ENCODE measurements at places on chromosomes 16 and 17.

- no peak for DNase-seq
These were observed 34.8 kb upstream of the PPM1D start for GRCh38 chr17:60565233-60565632.

DNA sequence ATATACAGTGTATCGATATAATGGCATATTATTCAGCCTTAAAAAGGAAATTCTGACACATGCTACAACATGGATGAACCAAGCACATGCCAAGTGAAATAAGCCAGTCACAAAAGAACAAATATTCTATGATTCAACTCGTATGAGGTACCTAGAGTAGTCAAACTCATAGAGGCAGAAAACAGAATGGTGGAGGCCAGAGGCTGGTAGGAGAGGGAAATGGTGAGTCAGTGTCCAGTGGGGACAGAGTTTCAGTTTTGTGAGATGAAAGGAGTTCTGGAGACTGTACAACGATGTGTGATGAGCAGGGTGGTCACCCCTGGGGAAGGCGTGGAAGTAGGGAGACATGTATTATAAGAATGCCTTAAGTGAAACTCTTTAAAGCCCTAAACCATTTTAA, 39.9 kb downstream of the RNF157 start:
- no peak for DNase-seq

DNA sequence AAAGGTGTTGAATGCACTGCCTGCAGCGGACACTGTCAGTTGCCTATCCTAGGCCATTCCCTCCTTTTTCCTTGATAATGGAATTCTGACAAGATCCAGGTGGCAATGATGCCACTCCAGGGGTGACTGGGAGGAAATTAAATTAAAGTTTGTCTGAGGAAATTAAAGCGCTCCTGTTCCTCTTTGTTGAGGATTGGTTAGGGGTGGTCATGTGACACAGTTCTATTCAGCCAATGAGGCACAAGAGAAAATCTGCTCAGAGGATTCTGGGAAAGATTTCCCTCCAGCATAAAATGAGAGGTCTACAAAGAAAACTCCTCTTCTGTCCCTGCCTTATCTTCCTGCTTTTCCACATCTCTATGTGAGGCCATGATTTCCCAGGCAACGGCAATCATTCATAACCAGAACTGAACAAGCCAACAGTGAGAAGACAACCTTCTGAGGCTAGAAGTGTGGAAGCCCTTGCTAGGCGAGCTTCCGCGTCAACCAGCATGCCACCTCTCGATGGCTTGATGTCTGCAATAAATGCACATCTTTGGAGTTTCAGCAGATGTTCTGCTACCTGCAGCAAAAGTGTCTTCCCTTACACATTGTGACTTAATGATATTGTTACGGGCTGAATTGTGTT, 5.6 kb upstream of the BCO1 start:
- DNase-seq = no peak

DNA sequence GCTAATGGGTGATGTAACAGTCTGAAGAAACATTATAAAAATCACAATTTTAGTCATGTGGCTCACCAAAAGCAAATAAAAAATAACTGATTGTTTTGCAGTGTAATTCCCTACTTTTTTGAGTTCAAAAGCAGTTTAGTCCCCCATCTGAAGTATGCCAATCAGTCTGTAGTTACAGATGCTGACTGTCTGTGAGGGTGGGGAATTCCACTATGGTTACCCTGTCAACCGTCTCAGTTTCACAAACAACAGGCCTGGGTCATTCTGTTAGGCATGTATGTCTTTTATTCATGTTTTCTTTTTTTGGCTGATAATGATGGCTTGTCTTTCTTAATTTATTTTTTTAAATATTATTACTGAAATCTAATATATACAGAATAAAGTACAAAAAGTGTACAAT, 69.3 kb downstream of the STXBP4 start:
- no peak for DNase-seq

DNA sequence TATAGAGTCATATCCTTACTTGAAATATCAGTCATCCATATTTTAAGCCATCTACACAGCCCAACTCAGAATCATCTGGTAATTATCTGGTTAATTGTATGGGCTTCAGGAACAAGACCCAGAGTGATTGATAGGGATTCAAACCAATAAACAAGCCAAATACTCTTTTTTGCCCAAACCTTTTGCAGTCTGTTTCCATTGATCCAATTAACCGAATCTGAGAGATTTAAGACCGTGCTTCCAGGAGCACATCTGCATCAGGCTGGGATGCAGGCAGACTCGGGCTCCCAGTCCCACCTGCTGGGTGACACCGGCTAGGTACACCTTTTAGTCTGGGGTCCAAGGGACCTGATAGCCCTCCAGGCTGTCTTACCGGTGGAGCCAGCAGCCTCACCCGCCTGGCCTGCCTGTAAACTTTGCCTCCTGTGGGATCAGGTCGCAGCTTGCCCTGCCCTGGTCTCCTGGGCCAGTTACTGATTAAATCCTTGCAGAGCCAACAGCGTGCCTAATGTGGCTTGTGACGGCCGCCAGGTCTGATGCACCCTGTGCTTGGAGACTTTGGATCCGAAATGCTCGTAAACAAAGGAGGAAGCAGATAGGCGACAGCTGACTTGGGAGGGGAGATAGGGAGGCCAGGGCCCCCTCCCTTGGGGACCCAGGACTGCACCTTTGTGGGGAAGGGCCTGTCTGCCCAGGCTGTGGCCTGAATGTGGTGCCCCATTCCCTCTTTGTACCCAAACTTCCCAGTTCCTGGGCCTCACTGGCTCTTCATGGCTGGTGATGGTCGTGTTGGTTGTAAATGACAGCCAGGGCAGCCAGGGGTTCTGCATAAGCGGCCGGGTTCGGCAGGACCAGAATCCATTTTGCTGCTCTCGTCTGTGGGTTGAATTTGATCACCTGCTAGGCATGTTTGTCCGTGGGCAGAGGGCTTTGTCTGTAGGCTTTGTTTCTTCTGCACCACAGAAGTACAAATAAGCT, 3.8 kb downstream of the CMIP start:
- DNase-seq = no peak

- DNase-seq = no peak
These were observed 19.7 kb upstream of the LRRC37A3 start for GRCh38 chr17:64938925-64939474.

DNA sequence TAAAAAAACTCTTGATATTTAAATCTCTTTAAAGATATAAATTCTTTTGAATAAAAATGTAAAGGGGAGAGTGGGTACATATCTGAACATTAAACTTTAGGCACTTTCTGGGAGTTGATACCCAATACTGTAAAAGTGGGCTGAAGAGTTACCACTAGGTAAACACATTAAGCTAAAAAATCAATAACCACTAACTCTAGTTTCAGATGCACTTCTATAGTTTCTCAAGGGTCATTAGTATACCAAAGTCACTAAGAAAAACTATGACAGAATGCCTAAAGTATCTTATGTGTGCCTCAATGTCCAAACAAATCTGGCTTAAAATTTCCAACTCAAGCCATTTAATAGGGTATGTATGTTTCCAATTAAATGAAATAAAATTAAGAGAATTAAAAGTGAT, 13.1 kb upstream of the CFDP1 start:
- DNase-seq = no peak

DNA sequence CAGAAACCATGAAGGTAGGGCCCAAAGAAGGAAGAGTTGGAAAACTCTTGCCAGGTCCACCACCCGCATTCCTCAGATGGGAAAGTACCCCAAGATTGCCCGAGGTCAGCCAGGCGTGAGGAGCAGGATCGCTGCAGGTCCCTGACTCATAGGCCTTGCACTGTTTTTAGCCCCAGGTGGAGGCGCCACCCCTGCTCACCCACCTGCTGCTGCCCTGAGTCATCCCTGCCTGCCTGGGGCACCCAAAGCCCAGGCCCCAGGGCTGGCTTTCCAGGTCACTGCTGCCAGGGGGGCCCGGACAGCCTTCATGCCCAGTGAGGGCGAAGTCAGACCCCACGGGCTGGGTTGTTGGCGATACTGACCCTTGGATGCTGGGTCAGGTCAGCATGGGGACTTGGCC, 100.9 kb downstream of the AMFR start:
- DNase-seq = no peak

DNA sequence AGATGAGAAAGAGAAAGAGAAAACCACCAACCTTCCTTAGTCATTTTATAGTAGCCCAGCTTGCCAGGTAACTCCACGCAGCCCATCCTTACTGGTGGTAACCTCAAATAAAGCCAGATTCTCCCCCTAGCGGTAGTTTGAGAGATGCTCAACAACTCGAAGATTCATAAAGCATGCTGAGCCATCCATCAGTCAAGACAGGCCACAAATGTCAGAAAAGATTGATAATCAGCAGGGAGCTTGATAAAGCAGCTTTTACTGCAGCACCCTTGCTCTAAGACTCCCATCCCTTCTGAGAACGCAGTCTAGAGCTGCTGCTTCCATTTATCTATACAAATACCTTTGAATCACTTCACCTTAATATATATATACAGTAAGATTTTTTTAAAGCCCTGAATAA, 451.5 kb upstream of the HSBP1 start:
- DNase-seq = no peak

GRCh38 chr17:65442250-65442649, 119.2 kb downstream of the AXIN2 start:
- no peak for DNase-seq

DNA sequence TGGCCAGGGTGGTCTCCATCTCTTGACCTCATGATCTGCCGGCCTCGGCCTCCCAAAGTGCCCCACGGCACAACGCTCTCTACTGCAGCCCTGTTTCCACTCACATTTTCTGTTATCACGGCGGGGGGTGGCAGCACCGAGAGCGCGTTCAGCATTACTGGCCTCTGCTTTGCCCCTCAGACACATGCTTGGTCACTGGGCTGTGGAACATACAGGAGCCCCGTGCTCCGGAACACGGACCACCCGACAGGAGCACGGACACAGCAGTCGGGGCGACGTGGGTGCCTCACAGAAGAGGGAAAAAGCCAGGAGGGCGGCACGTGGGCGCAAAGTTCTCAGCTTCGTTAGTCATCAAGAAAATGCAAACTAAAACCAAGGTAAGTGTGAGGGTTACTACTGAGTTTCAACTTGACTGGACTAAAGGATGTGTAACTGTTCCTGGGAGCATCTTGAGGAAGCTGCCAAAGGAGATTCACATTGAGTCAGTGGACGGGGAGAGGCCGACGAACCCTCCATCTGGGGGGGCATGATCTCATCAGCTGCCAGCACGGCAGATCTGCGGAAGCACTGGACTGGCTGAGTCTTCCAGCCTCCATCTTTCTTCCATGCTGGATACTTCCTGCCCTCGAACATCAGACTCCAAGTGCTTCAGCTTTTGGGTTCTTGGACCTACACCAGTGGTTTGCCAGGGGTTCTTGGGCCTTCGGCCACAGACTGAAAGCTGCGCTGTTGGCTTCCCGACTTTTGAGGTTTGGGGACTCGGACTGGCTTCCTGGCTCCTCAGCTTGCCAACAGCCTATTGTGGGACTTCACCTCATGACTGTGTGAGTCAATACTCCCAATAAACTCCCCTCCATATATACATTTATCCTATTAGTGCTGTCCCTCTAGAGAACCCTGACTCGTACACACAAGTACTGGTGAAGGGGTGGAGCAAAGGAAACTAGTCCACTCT, 106.8 kb downstream of the ZNF778 start:
- DNase-seq = no peak

DNA sequence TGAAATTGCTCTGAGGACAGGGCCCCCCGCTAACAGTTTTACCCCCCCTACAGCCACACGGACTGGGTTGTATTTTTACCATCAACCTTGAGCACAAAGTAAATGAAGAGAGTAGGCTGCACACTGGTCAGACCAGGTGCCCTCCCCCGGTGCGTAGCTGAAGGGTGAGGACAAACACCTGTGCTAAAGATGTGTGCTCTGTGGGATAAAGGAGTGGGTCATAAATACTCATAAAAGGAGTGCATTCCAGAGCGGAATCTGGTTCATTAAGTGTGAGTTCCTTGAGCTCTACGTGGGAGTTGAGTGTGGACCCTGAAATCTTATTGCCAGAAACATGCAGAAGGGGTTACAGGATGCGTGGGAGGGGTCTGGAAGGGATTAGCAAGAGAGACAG, 217.0 kb downstream of the CCDC182 start:
- DNase-seq = no peak

DNA sequence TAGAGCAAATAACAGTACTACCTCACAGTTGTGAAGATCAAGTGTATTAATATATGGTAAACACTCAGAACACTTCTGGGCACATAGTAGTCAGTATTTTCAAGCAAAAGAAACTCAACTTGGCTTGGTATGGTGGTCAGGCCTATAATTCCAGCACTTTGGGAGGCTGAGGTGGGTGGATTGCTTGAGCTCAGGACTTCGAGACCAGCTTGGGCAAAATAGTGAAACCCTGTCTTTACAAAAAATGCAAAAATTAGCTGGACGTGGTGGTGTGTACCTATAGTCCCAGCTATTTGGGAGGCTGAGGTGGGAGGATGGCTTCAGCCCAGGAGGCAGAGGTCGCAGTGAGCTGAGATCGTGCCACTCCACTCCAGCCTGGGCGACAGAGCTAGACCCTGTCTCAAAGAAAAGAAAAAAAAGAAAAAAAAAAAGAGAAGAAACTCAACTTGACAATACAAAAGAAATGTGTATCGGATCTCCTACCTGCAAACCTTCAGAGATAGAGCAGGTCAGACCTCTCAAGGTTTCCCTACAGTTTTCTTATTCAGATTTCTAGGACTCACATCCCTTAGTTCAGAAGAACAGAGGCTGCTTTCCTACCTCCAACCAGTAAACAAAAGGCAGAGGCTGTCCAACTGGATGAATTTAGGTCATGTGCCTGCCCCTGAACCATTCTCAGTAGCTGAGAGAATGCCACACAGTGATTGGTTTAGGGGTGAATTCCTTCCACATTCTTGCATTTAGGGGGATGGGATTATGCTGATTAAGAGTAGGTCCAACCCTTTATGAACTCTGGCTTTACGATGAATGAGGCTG, 1.7 kb upstream of the KPNA2 start:
- no peak for DNase-seq

GRCh38 chr17:70139449-70139993, 29.8 kb upstream of the KCNJ2 start:
- DNase-seq = no peak

- no peak for DNase-seq
These were observed 31.1 kb upstream of the COX10 start for GRCh38 chr17:14038206-14038605.

- DNase-seq = no peak
These were observed 12.2 kb downstream of the BANP start for GRCh38 chr16:87963400-87963799.

- DNase-seq = no peak
These were observed 53.1 kb downstream of the MRM3 start for GRCh38 chr17:835263-835662.

DNA sequence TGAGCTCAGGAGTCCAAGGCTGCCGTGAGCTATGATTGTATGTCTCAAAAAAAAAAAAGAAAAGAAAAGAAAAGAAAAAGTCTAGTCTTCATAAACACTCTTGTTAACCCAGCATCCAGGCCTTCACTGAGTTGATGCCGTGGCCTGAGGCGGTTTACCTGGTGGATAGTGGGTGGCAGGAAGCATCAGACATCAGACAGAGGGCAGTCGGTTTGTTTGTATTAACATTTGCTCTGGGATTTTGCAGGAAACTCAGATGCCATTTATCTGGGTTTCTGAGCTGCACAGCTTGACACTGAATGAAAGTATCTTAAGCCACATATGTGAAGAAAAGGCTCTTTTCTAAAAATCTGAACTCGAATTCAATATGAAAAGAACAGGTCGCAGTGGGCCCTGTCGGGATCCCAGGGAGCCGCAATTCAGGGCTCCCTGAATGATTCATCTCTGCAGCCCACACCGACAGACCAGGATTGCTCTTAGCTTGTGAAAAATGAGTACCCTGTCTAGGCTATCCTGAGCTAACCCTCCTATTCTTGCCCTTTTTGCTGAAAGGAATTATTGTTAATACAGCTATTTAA, 1.1 kb upstream of the DBNDD1 start:
- no peak for DNase-seq

- DNase-seq = no peak
These were observed 730.2 kb upstream of the RBFOX1 start for GRCh38 chr16:6602405-6602804.

- no peak for DNase-seq
These were observed 44.8 kb downstream of the PITPNC1 start for GRCh38 chr17:67421869-67422273.
